Activated CD4-positive, alpha-beta T cell treated with anti-CD3 and anti-CD28 coated beads for 1 hour (primary cell): ENCODE measurements at places on chromosomes 16 and 17.

GRCh38 chr16:70565053-70565452, 41.4 kb downstream of the SF3B3 start:
- no peak for DNase-seq

GRCh38 chr17:10224582-10225195, 26.3 kb upstream of the GAS7 start:
- DNase-seq, result no peak

DNA sequence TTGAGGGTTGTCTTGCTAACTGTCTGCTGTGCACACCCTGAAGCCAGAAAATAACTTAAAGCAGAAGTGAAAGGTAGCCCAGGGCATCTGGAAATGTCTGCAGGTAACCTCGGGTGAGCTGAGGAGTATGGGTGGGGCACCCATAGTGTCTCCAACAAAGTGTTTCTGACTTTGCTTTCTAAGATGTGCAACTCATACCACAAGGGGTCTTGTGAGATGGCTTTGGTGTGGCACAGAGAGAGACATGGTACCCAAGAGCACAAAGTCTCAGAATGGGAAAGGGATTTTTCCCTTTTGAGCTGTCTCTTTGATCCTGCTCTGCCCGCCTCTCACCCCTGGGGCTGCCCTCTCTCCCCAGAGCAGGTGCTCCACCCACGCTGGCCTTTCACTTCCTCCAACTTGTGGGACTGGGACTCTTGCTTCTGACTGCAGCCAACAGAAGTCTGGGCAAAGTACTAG, 6.9 kb downstream of the CHD9 start:
- no peak for DNase-seq

GRCh38 chr17:72853440-72854415, 238.8 kb downstream of the SLC39A11 start:
- DNase-seq, result no peak

- DNase-seq, result no peak
These were observed 227.8 kb downstream of the CCDC182 start for GRCh38 chr17:57517273-57517631.

- DNase-seq, result no peak
These were observed 20.0 kb upstream of the HERPUD1 start for GRCh38 chr16:56911771-56912571.

- no peak for DNase-seq
These were observed 44.6 kb downstream of the MARVELD3 start for GRCh38 chr16:71670537-71670936.

GRCh38 chr16:49554681-49555080, 181.1 kb downstream of the C16orf78 start:
- no peak for DNase-seq

DNA sequence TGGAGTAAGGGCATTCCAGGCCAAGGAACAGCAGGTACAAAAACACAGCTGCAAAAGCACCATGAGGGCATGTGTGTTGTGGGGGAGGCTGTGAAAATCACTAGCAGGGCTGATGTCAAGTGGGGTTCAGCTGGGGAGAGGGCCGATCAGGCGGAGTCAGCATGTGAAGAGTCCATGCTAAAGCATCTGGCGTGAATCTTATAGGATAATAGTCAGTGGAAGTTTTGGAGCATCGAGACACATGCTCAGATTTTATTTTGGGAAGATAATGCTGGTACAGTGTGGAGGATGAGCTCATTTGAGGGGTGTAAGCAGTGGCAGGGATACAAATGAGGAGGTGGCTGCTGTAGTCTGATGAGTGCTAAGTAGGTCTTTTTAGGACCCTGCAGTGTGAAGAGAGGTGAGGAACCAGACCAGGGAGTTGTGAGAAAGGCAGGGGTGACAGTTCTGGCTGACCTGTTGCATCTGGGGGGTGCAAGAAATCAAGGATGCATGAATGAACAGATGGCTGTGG, 30.3 kb downstream of the MMD start:
- DNase-seq, result no peak

- DNase-seq, result peak; percentile 58
These were observed 11.2 kb downstream of the GALK1 start for GRCh38 chr17:75753514-75754377.

DNA sequence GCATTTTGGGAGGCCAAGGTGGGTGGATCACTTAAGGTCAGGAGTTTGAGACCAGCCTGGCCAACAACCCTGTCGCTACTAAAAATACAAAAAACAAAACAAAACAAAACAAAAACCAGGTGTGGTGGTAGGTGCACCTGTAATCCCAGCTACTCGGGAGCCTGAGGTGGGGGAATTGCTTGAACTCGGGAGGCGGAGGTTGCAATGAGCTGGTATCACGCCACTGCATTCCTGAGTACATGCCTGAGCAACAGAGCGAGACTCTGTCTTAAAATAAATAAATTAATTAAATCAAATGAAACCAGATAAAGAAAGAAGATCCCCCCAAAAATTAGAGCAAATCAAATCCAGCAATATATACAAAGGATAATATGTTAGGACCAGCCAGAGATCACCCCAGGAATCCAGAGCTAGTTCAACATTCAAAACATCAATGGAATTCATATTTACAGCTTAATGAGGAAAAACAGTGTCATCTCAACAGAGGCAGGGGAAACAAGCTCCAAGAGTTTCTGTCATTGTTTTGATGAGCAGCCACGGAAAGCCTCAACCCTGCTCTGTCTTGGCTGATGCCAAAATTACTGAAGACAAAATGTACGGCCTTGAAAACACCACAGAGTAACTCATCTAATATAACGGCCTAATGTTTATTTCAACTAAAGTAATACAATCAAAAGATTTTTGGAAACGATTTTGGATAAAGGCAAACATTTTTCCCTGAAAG, 3.7 kb downstream of the PEMT start:
- no peak for DNase-seq

DNA sequence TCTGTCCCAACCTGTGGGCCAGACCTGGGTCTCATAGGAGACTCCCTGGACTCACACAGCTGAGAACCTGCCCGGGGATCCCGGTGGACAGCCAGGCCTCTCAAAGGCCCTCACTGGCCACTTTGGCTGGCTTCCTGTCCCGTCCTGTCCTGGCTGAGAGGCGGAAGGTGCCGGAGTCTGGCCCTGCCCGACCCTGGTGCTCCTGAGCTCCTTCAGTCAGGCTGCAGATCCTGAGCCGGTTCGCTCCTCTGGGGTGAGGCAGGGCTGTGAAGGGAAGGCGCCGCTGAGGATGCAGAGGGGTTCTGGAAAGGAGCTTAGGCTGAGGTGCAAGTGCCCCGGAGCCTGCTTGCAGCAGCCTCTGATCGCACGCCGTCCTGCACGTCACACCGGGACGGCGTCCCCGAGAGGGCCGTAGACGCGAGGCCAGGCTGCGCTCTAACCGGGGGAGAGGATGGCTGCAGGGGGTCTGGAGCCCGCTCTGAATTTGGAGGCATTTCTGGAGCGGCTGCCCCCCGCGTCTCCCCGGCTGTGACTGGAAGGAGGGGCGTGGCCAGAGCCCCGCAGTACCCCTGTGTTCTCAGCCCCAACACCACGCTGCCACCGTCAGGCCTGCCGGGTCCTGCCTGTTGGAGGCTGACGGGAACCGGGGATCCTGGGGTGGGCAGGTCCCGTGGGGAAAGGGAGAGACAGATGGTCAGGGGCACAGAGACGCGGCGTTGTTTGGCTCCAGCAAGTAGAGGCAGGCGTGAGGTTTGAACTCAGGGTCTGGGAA, 4.1 kb downstream of the HGS start:
- DNase-seq, result no peak

DNA sequence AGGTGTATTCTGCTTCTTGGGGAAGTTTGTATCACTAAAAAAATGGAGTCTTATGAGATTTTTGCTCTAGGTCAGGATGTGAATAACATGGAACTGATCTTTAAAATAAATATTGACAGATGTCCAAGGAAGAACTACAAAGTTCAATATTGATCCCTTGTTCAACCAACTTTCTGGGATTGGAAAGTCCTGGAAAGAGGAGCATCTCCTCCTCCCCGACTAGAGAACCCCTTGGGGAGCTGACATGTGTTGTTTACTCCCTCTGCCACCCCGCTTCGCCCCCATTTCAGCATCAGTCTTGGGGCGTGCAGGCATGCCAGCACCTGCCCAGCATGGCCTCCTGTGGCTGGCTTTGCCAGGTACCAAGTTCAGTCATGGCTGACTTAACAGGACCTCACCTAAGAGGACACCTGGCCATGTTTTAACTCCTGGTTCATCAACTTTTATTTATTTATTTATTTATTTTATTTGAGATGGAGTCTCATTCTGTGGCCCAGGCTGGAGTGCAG, 33.8 kb downstream of the PMFBP1 start:
- no peak for DNase-seq

DNA sequence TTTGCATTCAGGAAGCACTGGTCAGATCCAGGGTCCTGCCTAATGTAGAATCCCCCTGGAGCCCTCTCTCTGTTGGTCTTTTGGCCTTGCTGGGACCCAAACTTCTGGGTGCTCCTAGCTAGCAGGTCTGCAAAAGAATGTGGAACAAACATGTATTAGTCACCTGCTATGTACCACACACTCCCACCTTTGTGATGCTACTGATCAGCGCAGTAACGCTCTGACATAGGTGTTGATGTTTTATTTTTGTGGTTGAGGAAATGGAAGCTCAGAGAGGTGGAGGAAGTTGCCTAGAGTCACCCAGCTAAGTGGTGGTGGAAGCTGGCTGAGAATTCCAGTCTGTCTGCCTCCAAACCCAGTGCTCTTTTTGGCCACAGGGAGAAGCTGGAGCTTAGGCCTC, 35.8 kb upstream of the LGALS9 start:
- DNase-seq, result no peak

GRCh38 chr16:50298075-50298460, 31.7 kb downstream of the ADCY7 start:
- DNase-seq, result no peak

DNA sequence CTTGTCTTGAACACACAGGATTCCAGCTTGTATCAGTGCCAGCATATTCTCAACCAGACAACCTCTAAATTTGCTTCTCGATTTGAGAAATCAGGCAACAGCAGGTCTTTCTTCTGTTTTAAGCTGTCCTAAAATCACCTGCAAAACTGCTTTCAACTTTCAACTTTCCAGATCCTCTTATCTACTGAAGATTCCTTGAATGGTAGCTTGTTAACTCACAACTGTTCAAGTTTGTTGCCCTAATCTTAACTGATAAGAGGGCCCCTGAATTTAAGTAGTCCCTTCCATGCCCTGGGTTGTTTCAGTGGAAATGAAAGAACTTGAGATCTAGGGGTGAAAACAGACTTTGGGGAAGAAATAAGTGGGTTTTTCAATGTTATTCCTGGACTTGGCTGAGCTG, 57.2 kb downstream of the CHD9 start:
- no peak for DNase-seq

GRCh38 chr17:7280519-7281073, 922 bp upstream of the SLC2A4 start:
- peak; percentile 82 for DNase-seq

DNA sequence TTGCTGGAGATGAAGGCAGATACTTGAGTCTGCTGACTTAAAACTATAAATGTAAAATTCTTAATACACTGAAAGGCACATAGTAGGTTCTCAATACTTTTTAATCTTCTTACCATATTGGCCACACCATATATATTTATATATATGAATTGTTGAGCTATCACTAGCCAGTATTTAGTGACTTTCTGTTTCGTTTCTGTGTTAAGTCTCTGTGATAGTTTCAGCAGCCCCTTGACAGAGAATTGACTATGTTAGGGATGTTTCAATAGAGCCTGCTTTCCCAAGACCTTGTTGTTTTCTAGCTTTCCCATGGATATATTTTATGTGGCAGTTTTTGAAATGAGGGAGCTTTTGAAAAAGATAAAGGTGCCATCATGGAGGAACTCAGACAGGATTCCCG, 206.5 kb upstream of the GOT2 start:
- DNase-seq, result no peak

GRCh38 chr16:84391151-84392030, 23.1 kb downstream of the ATP2C2 start:
- no peak for DNase-seq

GRCh38 chr17:39294060-39294459, 68.3 kb upstream of the STAC2 start:
- DNase-seq, result no peak

- DNase-seq, result no peak
These were observed 19.1 kb downstream of the LIG3 start for GRCh38 chr17:34999456-34999855.

DNA sequence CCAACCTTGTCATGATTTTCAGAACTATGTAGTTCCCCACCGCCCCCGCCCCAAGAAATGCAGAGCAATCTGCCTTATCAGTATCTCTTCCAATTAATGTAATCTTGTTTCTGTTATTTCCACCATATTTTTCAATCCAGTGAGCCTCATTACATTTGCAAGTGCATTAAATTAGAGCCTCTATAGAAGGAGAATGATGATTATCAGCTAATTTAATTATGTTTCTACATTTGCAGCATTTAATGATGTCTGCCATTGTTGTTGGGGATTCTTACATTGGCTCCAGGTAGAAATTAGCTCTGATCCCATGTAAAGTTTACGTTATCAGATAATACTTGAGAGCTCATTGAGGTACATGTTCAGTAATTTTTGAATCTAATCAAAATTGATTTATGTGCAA, 707.0 kb upstream of the RBFOX1 start:
- no peak for DNase-seq

DNA sequence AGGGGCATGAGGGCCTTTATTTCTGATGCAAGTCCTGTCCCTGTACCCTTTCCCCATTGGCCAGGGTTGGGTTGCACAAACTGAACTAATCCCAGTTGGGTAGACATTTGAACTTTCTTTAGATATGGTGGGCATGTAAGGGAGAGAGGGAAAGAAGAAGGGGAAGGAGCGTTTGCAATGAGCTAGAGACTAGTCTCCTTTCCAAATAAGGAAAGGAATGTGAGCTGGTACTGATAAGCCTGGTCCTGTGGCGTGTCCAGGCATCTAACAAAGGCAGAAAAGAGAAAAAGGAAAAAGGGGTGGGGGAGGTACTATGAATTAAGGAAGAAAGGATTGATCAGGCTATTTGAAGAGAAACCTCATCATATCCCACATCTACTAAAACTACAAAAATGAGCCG, 20.3 kb downstream of the CHMP6 start:
- DNase-seq, result no peak

DNA sequence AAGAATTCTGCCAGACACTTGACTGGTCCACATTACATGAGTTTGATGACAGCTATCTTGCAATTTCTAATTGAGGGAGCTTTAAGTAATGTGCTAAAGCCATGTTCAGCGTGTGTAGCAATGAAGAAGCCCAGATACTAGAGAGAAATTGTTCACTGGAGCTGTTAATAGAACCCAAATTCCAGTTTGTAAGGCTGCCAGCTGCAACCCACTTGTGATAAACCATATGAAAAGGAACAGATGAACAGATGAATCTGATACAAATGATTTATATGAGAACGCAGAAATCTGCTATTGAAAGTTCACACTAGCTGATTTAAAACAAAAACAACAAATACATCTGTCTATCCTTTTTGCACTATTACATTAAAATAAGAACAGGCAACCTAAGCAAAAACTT, 6.2 kb downstream of the NACA2 start:
- DNase-seq, result no peak
